ENCODE measurements at places on chromosomes 1 and 21.

- DNase-seq = no peak
Observed at GRCh38 chr1:25771221-25772114, 28.5 kb upstream of the SELENON start.

- DNase-seq = no peak
Observed at GRCh38 chr1:59903141-59903754, 23.3 kb downstream of the CYP2J2 start.

- no peak for DNase-seq
Observed at GRCh38 chr21:42213082-42213774, 5.7 kb upstream of the ABCG1 start.

GRCh38 chr1:220335668-220336067, 63.4 kb upstream of the RAB3GAP2 start:
- DNase-seq = no peak

DNA sequence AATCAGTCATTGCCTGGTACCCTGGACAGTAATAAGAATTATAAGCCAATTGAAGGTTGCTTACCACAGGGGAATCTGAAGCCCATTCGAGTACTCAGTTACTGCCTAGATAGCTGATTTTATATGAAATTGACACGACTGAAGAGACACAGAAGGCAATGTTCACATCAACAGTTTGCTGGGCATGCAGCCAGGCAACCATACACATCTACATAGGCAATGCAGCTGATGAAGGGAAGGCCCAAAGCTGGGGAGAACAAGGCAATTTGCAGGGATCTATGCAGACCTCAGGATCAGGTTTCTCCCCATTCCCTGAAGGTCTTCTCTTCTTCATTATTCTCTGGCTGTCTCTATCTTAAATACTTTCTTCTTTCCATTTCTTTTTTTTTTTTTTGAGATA, 448.7 kb downstream of the PTBP2 start:
- DNase-seq = no peak

GRCh38 chr1:244868484-244869363, 4.4 kb upstream of the HNRNPU start:
- DNase-seq = no peak

GRCh38 chr1:207824691-207825408, 73.0 kb downstream of the CD46 start:
- no peak for DNase-seq

DNA sequence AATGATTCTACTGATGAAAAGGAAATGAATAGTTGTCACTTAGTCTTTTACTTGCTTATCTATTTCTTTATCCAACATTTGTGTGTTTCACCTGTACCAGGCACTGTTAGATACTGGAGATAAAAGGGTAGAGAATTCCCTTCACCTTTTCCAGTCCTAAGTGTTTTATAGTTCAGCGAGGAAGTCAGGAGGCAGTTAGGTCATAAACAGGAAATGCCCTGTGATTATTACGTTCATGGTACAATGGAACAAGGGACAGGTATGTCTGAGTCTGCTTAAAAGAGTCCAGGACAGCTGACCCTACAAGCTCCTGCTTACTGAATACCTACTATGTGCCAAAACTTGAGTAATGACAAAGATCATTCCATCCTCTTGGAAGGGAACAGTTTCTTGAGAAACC, 77.8 kb downstream of the TNR start:
- no peak for DNase-seq

- no peak for DNase-seq
Observed at GRCh38 chr1:95553595-95553994, 319.6 kb downstream of the RWDD3 start.

GRCh38 chr1:65009724-65010420, 43.5 kb upstream of the JAK1 start:
- no peak for DNase-seq

DNA sequence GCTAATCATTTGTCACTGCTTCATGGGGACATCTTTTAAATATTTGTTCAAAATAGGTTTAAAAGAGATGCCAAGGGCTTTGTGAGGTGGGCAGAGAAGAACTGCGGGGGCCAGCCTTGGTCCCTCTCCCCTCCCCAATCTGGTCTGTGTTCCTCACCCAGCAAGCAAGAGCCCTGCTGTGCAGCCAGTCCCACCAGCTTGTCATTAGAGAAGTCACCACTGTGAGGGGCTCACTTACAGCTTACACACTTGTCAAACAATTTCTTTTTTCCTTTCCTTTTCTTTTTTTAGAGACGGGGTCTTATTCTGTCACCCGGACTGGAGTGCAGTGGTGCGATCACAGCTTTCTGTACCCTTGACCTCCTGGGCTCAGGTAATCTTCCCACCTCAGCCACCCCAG, 10.4 kb upstream of the CDK18 start:
- DNase-seq = no peak

- no peak for DNase-seq
Observed at GRCh38 chr1:31370021-31370420, 2.9 kb downstream of the FABP3 start.

GRCh38 chr1:19169642-19170041, 40.4 kb downstream of the UBR4 start:
- DNase-seq = no peak

DNA sequence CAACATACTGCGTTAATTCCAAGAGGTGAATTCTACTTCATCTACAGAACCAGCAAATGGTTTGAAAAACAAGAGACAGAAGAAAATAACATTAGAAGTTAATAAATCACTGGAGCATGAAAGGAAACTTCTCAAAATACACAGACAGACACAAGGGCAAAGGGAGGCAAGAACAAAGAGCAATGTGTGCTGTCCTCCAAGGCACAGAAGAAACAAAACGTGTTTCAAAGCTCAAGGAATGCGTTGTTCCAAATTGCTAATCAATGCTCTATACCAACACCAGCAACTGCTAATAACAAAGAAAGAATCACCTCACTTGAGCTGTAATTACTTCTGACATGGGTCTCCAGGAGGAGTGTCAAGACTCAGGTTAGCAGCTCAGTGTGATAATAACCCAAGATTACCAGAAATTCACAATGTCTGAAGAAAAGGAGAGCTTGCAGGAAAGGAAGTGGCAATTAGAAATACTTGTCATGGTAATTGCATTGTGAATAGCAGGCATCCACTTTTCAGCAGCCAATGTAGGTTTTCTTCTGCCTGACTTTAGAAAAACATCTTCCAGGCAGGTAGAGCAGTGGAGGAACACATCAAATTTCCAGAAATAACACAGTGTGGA, 175.4 kb downstream of the SEC16B start:
- no peak for DNase-seq

DNA sequence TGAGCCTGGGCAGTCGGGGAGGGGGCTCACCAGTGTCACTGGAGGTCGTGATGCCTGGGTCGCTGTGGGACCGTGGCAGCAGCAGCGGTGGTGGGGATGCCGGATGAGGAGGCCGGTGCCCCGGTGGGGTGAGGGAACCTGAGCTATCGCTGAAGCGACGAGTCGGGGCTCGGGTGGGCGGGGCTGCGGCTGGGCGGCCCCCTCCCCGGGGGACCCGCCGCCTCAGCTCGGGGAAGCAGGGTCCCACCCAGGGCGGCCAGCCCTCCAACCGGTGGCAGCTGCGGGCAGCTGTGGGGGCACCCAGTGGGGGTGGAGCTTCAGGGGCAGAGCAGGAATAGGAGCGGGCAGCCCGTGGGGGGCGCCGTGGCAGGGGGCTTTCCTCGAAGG, 5.0 kb downstream of the ENTREP3 start:
- no peak for DNase-seq

GRCh38 chr1:183776731-183777130, 28.2 kb upstream of the RGL1 start:
- no peak for DNase-seq

GRCh38 chr1:25570798-25571521, 27.6 kb downstream of the LDLRAP1 start:
- DNase-seq = no peak

GRCh38 chr1:111739194-111739924, at the start of gene INKA2:
INKA2 (minus strand) TSS chr1:111739395; CDS start chr1:111739242, 153 bp downstream.
- no peak for DNase-seq

GRCh38 chr1:62177621-62178020, 17.0 kb upstream of the L1TD1 start:
- DNase-seq = no peak

GRCh38 chr1:18302788-18303413, 177.8 kb upstream of the KLHDC7A start:
- no peak for DNase-seq

DNA sequence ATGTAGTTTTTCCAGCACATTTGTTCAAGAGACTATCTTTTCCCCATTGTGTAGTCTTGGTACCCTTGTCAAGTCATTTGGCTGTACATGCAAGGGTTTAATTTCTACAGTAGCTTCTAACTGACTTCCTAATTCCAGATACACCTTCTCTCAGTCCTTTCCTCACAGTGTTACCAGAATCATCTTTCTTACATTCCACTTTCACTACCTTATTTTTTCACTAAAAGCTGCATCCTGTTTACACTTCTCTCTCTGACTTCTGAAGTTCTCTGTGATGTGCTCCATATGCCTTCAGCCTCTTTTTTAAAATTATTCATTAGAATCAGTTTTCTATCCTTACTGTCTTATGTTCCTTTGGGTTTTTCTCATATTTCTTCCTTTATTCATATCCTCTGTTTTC, 57.1 kb upstream of the RWDD3 start:
- DNase-seq = no peak

Data from stimulated activated CD8-positive, alpha-beta memory T cell treated with anti-CD3 and anti-CD28 coated beads, Interleukin-15, amount 100 ng/mL, for 24 hours (primary cell).